ENCODE measurements at places on chromosomes 13 and 19.

DNA sequence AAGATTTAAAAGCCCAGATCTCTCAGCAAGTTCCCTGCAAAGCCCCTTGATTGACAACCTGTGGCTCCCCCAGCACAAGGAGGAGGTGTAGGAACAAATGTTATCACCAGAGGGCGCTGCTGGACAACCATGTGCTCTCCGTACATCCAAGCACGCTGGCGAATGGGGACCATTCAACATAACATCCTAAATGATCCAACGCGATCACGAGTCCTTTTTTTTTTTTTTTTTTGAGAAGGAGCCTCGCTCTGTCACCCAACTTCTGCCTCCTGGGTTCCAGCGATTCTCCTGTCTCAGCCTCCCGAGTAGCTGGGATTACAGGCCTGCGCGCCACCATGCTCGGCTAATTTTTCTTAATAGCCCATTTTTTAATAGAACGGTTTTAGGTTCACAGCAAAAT is 52.0 kb downstream of the NWD1 start:
- DNase-seq = peak; percentile 68

- DNase-seq = peak; percentile 55
Measured at GRCh38 chr19:13207846-13208671, 57.8 kb downstream of the IER2 start.

- DNase-seq = no peak
Measured at GRCh38 chr13:38121267-38121666, 228.4 kb upstream of the UFM1 start.

- DNase-seq = no peak
Measured at GRCh38 chr19:14763497-14764145, 14.7 kb downstream of the ADGRE2 start.

GRCh38 chr19:56167064-56167578 is 8.7 kb upstream of the GALP start:
- DNase-seq = no peak

GRCh38 chr19:18167011-18167410 is 6.6 kb upstream of the IFI30 start:
- DNase-seq = no peak

GRCh38 chr13:113402471-113403254 is 38.7 kb upstream of the GRTP1 start:
- DNase-seq = no peak

GRCh38 chr13:77513719-77514335 is 21.7 kb upstream of the SCEL start:
- no peak for DNase-seq

- no peak for DNase-seq
Measured at GRCh38 chr19:6803036-6803404, 30.5 kb downstream of the VAV1 start.

GRCh38 chr13:37534676-37535075 is 63.9 kb downstream of the POSTN start:
- DNase-seq = no peak

GRCh38 chr13:100506600-100507422 is 81.8 kb downstream of the GGACT start:
- no peak for DNase-seq

DNA sequence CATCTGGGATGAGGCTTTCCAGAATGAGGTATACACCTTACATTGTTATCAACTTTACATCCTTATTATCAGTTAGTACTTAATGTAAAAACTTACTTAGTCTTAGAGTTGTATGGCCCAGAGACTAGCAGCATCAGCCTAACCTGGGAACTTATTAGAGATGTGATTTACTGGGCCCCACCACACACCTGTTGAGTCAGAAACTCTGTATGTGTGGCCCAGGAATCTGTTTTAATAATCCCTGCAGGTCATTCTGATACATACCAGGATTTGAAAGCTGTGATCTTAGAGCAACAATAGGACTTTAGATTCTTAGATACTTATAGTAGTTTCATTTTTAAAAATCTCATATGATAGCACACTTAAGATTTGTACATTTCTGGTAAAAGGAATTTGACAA is 17.4 kb downstream of the FNDC3A start:
- DNase-seq = no peak

- DNase-seq = no peak
Measured at GRCh38 chr13:99043831-99044231, 66.0 kb upstream of the DOCK9 start.

GRCh38 chr13:47085346-47085745 is 188.5 kb upstream of the HTR2A start:
- no peak for DNase-seq

- peak; percentile 60 for DNase-seq
Measured at GRCh38 chr13:32314271-32315237, 609 bp downstream of the ZAR1L start.

- no peak for DNase-seq
Measured at GRCh38 chr13:30510811-30511371, 45.2 kb upstream of the HMGB1 start.

- no peak for DNase-seq
Measured at GRCh38 chr13:53848366-53848961, 819.9 kb downstream of the OLFM4 start.

DNA sequence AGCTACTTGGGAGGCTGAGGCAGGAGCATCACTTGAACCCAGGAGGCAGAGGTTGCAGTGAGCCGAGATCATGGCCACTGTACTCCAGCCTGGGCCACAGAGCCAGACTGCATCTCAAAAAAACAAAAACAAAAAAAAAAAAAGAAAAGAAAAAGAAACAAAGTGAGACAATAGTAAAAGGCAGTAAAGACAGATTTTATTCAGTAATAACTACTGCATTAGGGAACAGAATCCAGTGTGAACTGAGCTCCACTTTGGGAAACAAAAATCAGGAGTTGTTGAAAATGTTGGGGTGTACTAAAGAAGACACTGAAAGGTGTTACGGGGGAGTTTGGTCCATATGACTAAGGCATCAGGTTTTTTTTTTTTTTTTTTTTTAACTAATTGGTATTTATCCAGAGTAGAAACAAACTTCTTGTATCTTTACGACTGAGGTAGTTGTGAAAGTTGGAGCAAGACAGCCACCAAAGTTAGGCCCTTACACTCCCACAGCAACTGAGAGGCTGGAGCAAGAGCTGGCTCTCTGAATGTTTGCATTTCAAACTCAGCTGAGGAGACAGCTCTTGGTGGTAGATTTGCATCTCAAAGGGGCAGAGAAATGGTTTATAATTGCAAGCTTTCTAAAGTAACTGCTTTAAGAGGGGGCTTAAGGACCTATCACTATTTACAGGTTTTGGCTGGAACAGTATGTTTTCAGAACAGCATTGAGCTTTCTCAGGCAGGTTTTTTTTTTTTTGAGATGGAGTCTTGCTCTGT is 24.2 kb downstream of the ZNF607 start:
- no peak for DNase-seq

DNA sequence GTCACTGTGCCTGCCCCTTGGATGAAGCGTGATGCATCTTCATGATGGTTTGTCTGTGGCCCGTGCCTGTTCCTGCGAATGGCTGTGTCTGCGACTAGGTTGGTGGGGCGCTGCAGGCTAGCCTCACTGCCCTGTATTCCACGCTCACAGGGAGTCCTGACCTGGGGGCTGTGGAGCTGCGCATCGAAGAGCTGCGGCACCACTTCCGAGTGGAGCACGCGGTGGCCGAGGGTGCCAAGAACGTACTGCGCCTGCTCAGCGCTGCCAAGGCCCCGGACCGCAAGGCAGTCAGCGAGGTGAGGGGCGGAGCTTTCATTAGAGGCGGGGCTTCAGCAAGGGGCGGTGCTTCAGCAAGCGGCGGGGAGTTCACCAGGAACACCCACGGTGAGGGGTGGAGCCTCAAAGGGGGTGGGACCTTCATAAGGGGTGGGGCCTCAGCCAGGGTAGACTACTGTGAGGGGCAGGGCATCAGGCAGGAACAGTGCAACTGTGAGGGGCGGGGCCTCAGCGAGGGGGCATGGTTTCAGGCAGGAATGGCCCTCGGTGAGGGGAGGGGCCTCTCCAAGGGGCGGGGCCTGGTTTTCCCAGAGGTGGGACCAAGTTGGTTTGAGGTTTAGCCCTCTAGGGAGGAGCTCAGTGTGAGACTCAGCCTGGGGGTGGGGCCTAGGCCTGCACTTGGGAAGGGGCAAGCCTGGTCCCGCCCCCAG is 17.2 kb downstream of the PKN1 start:
- DNase-seq = peak; percentile 42

GRCh38 chr13:97528518-97528917 is 94.5 kb downstream of the RAP2A start:
- no peak for DNase-seq

GRCh38 chr19:15779756-15780476 is 7.5 kb upstream of the OR10H5 start:
- no peak for DNase-seq

DNA sequence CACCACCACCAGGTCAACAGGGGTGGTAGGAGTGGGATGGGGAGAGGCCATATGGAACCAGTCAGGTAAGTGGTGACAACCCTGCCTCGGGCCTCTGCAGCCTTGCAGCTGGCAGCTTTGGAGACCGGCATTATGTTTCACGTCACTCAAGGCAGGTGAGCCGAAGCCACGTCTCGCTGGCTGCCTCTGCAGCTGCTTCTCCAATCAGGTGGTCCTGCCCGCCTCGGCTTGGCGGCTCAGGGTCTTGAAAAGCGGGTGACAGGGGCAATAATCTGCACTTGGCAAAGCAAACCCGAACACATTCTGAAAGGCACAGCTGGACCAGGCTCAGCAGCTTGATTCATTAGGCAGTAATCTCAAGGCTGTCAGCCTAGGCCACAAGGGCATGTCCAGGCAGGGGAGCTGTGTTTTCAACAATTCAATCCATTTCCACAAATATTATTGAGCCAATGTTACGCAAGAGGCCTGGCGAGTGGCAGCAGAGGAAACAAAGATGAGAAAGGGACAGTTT is 77.4 kb upstream of the PCDH8 start:
- no peak for DNase-seq

DNA sequence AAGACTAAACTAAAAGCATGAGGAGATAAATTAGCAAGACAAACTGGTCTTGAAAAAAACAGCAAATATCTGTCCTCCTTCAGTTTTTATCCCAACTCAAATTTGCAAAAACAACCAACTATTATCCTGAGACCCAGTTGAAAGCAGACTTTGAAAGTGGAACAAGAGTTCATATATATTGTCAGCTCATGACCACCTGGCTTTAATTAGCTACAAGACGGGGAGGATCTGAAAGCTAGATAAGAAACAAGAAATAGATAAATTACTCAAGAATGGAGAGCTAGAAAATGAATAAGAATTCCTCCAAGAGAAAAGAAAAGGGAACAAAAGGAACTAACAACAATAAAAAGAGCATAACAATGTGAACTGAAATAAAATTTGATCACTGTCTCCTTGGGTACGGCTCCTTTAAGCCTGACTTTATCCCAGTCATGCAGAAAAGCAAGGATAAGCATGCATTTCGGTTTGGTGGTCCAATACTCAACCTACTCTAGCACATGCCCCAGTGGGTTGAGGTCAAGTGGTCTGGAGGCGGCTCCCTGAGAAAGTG is 246.9 kb downstream of the DCLK1 start:
- DNase-seq = no peak

GRCh38 chr13:40026741-40027140 is 371.3 kb downstream of the COG6 start:
- peak; percentile 9 for DNase-seq

- DNase-seq = no peak
Measured at GRCh38 chr19:44582581-44583265, 30.6 kb upstream of the IGSF23 start.

DNA sequence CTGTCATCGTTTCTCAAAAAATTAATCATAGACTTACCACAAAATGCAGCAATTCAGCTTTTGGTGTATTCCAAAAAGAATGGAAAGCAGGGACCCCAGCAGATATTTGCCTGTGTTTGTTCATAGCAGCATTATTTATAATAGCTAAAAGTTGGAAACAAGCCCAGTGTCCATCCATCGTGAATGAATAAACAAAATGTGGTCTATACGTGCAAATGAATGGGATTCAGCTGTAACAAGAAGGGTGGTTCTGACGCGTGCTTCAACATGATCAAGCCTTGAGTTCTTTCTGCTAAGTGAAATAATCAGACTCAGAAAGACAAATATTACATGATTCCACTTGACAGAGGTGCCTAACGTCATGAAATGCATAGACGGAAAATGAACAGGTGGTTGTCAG is 36.4 kb downstream of the PSG11 start:
- DNase-seq = no peak

DNA sequence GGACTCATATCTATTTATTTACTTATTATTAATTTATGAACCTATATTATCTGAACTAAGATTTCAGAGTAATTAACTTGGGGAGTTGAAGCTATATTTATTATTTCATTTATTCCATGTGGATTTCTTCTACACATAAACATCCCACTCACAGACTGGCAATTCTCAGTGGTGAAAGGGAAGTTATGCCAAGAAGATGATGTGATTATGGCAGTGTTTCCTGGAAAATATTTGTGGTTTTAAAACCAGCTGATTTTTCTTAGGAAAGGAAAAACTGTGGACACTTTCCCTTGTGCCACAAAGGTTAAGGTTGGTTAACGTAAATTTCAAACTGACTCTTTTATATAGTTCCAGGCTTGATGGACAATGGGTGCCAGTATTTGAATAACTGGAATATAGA is 513.1 kb downstream of the SLITRK6 start:
- no peak for DNase-seq

DNA sequence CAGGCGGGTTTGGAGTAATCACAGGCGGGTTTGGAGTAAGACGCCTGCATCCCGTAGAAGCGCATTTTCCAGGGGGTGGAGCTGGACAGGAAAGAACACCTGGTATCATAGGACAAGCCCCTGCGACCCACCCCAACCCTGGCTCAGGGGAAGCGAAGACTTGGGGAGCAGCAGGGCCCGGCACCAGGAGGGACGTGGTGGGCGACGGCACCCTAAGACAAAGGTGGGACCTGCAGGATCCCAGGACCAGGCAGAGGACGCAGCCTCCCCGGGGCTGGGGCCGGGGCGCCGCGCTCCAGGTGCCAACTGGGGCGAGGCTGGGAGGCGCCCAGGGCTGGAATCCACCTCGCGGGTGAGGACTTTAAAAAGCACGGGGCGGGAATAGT is 520 bp downstream of the ZNF600 start:
- no peak for DNase-seq

DNA sequence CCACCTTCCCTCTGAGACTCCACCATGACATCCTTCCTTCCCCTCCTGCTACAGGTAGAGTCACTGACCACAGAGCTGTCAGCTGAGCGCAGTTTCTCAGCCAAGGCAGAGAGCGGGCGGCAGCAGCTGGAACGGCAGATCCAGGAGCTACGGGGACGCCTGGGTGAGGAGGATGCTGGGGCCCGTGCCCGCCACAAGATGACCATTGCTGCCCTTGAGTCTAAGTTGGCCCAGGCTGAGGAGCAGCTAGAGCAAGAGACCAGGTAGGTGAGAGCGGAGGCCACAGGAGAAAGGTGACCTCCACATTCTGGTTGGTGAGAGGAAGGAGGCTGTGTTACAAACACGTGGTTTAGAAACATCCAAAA is 27.6 kb downstream of the KCNC3 start:
- DNase-seq = no peak
